ENCODE measurements at places on chromosomes 2 and 18.

GRCh38 chr2:27681841-27682240, 18.2 kb downstream of the SLC4A1AP start:
- no peak for DNase-seq

GRCh38 chr2:184599054-184599871, 934 bp downstream of the ZNF804A start:
- no peak for DNase-seq

GRCh38 chr2:205133544-205133943, 548.8 kb upstream of the NRP2 start:
- no peak for DNase-seq

GRCh38 chr2:20939931-20940795, 103.7 kb downstream of the APOB start:
- no peak for DNase-seq

DNA sequence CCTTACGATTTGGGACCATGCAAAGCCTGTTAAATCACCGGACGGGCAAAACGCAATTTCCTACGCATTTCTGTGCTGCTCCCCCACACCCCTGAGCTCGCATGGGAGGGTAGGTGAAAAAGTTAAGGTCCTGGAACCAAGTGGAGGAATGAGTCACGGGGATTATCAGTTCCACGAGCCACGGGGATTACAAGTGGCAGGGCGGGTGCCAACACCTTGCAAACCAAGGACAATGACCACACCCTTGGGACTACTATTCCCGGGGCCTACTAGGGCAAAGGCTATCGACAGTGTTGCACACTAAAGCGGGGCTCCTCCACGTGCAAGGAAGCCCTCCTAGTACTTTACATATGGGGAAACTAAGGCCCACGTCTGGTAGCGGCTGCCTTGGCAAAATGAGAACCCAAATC, 447 bp downstream of the RETSAT start:
- DNase-seq = peak; percentile 11

- no peak for DNase-seq
Measured at GRCh38 chr2:136324966-136325365, 207.0 kb upstream of the CXCR4 start.

GRCh38 chr2:120959426-120959825, 223.8 kb downstream of the GLI2 start:
- DNase-seq = no peak

GRCh38 chr18:71168557-71169145, 879.8 kb downstream of the SOCS6 start:
- DNase-seq = no peak

GRCh38 chr18:61544178-61544577, 210.9 kb downstream of the CDH20 start:
- no peak for DNase-seq
